ENCODE measurements at places on chromosomes 2 and 18.

GRCh38 chr18:62331581-62332356 is 6.7 kb downstream of the TNFRSF11A start:
- no peak for DNase-seq

DNA sequence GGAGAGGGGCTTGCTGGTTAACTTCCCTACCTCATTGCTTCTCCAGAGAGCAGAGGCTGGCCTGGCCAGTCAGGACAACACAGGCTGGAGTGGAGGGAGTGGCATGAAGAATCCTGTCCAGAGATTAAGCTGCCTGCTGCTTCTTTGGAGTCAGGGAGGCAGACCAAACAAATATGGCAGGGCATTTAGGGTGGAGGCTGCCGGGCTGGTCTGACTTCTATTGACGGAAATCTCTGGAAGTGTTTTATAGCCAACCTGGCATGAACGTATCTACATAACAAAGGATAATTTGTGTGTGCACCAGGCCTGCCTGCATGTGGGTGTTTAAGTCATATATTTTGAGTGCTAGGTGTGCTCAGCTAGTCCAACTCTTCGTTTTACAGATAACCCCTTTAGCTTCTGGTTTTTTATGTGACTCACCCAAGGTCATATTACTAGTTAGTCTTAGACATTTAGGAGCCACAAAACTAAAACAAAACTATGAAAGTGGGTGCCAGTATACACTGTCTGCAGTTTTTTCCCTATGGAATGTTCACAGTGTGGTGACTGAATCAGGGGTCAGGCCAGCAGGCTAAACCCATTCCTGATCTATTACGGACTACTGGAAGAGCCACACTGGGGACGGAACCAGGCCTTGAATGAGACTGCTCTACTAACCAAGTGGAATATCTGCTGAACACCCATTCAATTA is 5.5 kb downstream of the NPC1 start:
- DNase-seq: no peak

GRCh38 chr18:58152891-58153290 is 108.9 kb downstream of the NEDD4L start:
- DNase-seq: no peak

- no peak for DNase-seq
These were observed 44.8 kb upstream of the STRN start for GRCh38 chr2:37011130-37011529.

DNA sequence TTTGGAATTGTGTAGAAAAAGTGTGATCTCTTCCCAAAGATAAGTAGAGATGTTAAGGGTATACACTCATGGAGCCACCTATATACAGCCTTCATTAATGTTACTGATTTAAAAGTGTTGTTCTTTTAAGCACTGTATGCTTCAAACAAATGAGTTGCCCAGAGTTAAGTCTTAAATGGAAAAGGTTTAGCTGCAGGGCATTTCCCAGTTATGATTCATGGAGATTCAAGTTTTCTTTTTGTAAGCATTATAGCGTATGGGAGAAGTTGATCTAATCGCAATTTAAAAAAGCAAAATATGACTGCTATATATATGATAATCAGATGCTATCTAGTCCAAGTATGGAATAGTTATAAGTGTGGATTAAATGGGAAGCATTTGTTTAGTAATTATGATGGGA is 4.8 kb downstream of the PDK1 start:
- no peak for DNase-seq

DNA sequence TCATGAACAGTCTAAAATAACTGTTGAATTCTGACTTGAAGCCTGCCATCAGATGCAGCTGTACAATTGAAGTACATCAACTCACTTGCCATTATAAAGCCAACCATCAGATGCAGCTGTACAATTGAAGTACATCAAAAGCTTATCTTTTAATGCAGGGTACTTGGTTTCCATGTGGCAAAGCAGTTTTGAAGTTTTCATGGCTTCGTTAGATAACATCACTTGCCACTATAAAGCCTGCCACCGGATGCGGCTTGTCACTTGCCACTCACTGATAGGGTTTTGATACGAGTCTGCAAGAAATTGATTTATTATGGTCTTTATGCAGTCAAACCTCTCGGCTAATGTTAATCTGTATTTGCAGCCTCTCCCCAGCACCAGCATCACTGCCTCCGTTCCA is 1605.8 kb downstream of the SUCLG1 start:
- no peak for DNase-seq

Measured in hematopoietic multipotent progenitor cell treated with erythropoietin and hydrocortisone succinate and interleukin-3 and kit ligand, for 17 days (in vitro differentiated cells).